Activated T-cell treated with anti-CD3 and anti-CD28 coated beads, Interleukin-2, amount 50 U/mL, for 24 hours (primary cell): ENCODE measurements at places on chromosomes 2 and 18.

DNA sequence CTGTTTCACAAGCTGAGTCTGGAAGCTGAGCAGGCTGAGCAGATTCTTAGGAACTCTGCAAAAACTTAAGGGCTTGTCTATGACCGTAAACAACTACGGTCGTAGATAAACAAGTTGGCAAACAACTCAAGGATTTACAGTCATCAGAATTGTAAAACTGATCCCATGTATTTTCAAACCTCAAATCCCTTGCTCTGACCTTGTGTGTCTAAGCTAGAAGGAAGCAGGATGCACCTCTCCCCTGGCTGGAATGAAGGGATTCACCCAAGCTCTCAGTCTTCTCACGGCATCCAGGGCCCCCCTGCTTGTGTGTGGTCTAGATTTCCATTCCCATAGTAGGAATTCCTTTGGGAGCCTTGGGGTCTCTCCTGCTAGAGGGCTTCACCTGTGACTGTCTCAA is 12.4 kb upstream of the IL1RN start:
- H3K27ac ChIP-seq, result no peak overlapping the region
- DNase-seq, result no peak
- no peaks in the 10 kb centered on the region for H3K27me3 ChIP-seq
- no peaks in the 10 kb centered on the region for H3K36me3 ChIP-seq

DNA sequence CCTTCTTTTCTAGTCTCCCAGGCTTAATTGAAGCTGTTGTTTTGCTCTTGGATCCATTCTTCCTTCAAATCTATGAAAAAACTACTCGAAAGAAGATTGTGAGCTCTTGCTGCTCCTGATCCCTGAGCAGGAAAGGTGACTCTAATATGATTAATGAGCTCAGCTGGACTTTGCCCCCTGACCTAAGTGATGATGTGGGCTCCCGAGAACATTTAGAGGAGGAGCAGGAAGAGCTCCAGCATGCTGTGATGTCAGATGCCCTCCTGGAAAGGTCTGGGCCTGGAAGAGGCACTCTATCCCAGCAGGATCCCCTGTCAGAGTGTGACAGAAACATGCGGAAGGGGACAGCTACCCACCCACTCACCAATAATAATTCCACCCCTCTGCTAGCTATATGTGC is 117.9 kb upstream of the PELI1 start:
- no peaks in the 10 kb centered on the region for H3K36me3 ChIP-seq
- H3K27me3 ChIP-seq, result no peaks in the 10 kb centered on the region
- peaks cover 8% of the 10 kb centered on the region for H3K4me1 ChIP-seq
- no peak overlapping the region for H3K4me3 ChIP-seq
- DNase-seq, result no peak
- H3K27ac ChIP-seq, result no peak overlapping the region

DNA sequence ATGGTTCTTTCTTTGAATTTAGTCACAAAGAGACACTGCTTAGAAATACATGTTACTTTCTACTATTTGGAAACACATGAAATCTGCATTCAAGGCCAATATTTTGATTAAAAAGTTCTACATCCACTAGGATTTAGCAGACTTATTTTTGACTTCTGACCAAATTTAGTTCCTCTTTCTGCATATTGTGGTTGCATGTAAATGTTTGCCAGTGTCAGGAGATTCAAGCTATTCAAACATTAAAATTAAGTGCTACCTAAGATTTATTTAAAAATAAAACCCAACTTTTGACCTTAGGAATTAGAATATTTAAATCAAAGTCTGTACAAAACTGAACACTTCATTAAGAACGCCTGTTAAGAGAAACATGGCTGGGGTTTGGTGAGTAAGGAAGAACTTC is 891.1 kb downstream of the CPS1 start:
- no peak overlapping the region for H3K27ac ChIP-seq
- H3K4me1 ChIP-seq, result no peaks in the 10 kb centered on the region
- DNase-seq, result no peak
- H3K36me3 ChIP-seq, result no peaks in the 10 kb centered on the region
- no peak overlapping the region for H3K4me3 ChIP-seq

DNA sequence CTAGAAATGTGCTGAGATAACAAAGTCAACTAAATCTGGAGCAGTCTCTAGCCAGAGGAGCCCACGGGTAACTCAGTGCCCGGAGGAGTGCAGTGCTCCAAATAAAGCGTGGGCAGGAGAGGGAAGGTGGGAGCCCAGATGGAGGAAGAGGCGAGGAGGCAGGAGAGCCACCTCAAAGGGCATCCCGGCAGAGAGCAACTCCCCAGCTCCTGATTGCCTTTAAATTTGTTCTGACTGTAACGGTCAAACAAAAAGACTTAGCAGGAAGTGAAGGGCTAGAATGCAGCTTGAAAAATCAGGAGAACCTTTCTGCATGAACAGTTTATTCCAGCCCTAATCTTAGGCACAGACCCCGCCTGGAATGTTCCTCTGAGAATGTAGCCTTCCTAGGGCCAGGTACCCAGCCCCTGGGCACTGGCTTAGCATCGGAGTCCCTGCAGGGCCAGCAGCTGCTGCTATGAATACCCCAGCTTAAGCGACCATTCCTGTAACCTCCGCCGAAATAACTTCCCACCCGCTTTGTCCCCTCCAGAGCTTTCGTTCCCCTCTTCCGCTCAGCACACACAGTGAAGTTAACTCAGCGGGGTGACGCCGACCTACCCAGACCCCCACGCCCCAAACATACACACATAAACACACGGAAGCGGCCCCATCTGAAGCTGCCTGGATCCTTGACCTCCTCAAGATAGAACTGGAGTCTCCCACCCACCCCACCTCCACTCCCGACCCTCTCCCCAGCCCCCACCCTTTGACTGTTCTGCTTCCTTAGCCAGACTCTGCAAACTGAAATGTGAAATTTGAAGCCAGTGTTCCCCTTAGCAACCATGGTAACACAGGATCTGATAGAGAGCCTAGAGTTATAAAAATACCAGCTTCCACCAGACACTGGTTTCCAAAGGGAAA is 123.2 kb downstream of the SMAD7 start:
- peak; percentile 9 for DNase-seq
- H3K36me3 ChIP-seq, result no peaks in the 10 kb centered on the region
- no peaks in the 10 kb centered on the region for H3K27me3 ChIP-seq
- no peak overlapping the region for H3K4me3 ChIP-seq
- peaks cover 22% of the 10 kb centered on the region for H3K4me1 ChIP-seq
